ENCODE measurements at places on chromosomes 6 and 20.

DNA sequence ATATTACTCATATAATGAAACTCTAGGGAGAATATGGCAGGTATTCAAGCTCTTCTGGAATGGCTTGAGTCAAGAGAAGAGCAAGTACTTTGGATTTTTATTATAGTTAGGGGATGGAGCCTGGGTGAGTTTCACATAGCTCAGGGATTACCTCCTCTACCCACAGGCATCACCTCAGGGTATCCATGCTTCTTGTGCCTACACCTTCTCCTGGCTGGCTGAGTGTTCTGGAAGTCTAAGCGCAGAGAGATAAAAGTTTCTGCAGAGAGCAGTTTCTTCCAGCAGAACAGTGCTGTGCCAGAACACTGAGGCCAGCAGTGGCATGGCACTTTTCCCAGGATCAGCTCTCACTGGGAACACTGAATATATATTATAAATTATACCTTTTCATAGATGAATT, 199.7 kb upstream of the KCNQ5 start:
- DNase-seq: no peak

- no peak for DNase-seq
Measured at GRCh38 chr6:110795271-110795670, 20.0 kb downstream of the CDK19 start.

GRCh38 chr6:52102405-52102804, 15.0 kb upstream of the PKHD1 start:
- DNase-seq: no peak

DNA sequence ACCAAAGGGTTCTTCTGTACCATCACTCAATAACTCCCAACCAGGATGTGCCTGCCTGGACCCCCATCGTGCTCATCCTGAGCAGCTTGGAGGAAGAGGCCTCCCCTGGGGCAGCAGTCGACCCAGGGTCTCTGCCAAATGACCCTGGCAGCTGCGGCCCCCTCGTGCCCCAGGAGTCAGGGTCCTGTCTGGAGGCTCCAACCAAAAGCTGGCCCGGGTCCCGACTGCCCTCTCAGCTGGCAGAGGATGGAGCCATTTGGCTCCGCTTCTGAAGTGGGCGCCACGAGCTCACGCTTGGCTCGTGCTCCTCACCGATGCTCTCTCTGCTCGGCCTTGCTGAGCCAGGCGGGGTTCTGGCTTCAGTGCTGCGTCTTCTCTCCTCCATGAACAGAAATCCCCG, 56.8 kb downstream of the TFAP2C start:
- DNase-seq: no peak

- DNase-seq: no peak
Measured at GRCh38 chr20:19110881-19111460, 101.5 kb upstream of the SLC24A3 start.

DNA sequence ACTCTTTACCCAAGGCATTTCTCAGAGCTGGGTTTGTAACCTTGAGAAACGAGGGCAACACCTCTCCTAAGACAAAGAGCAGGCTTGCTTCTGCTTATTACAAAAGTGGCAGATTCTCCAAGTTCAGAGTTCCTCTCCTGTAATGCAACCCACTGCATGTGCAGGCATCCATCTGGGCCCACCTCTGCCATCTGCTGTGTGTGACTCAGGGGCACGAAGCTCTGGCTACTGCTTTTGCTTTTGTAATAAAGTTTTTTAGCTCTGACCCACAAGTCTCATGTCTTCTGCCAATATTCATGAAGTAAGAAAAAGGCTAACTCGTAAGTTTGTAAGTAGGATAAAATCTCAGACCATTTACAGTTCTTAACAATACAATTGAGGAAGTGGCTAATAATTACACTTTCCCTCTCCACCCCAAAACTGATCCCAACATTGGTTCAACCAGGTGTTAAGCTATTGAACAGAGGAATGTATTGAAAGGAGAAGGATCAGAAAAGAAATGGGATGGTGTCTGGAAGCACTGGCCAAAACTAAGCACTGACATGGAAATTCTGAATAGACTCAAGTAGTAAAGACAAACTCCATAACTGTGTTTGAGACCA, 51.7 kb upstream of the SMLR1 start:
- no peak for DNase-seq

- DNase-seq: no peak
Measured at GRCh38 chr6:127117979-127118297, 533 bp upstream of the RSPO3 start.

DNA sequence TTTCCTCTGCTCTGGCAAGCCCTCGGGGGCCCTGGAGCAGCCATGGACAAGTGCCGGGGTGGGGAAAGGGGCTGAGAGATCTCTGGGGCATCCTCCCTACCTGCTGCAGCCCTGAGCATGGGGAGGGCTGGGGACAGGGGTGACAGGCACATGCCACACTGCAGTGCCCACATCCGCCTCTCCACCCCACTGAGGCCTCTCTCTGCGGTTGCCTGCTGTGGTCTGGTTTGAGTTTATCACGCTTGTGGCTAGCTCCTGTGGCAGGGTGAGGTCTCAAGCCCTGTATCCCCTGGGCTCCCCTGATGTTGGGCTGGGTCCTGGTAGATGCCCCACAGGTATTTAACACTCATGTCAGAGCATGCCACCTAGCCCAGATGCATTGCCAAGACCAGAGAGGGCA, 52.9 kb upstream of the MLN start:
- no peak for DNase-seq

GRCh38 chr6:147699637-147700036, 191.1 kb downstream of the SAMD5 start:
- DNase-seq: peak; percentile 33

GRCh38 chr6:142802124-142802523, 142.9 kb downstream of the HIVEP2 start:
- DNase-seq: peak; percentile 94

GRCh38 chr6:8539453-8539852, 104.1 kb upstream of the SLC35B3 start:
- no peak for DNase-seq
